ENCODE measurements at places on chromosomes 1 and 21. TPM values are rescaled to one million over a fixed set of nuclear protein-coding genes. Genes with fewer than 3 reads are reported as not detected.
A peak's percentile ranks its signal among the peaks of the same experiment; 100 is the strongest.

- no peak for DNase-seq
These were observed 6.7 kb downstream of the CITED4 start for GRCh38 chr1:40855513-40855912.

The KRTAP7-1 gene
- polyA plus RNA-seq: not detected

The RGS7 gene
- 2.1 TPM for polyA plus RNA-seq

GRCh38 chr1:201214461-201214860 is 23.8 kb downstream of the IGFN1 start:
- DNase-seq: no peak

DNA sequence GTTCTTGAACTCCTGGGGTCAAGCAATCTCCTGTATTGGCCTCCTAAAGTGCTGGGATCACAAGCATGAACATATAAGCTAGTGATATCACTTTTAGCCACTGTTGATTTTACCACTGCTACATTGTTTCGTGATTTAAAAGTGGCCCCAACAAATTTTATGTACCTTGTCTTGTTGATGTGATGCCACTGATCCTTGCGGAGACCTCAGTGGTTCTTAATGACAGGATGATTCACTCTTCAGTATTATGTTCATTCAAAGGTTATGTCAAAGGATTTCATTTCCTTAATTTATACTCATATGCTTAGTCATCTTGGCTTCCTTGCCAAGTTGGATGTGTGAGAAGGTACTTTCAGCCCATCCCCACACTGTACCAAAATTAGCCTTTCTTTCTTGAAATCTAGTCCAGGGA is 12.1 kb downstream of the PRKACB start:
- no peak for DNase-seq

GRCh38 chr21:32817208-32817607 is 45.7 kb upstream of the PAXBP1 start:
- DNase-seq: peak; percentile 86

DNA sequence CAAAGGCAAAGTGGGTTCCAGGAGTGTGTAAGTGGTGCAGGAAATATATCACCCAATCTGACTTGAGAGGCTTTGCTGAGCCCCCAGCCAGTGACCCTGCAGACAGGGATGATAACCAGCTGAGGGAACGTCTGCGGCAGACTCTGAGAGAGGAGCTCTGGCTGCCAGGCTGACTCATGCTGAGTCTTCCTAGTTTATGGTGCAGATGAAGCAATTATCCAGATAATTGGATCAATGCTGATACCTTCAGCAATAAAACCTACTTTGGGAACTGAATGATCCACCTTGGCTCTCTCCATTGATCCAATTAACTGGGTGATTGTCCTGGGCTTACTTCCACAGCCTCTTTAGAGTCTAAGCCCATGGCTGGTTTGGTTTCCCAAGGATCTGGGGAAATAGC is 7.3 kb downstream of the C8B start:
- DNase-seq: peak; percentile 53

The NCAM2 gene
- 7.7 TPM for polyA plus RNA-seq

The KRTAP13-2 gene
- polyA plus RNA-seq: not detected

- DNase-seq: no peak
These were observed 146.2 kb downstream of the PLPP3 start for GRCh38 chr1:56433056-56433577.

DNA sequence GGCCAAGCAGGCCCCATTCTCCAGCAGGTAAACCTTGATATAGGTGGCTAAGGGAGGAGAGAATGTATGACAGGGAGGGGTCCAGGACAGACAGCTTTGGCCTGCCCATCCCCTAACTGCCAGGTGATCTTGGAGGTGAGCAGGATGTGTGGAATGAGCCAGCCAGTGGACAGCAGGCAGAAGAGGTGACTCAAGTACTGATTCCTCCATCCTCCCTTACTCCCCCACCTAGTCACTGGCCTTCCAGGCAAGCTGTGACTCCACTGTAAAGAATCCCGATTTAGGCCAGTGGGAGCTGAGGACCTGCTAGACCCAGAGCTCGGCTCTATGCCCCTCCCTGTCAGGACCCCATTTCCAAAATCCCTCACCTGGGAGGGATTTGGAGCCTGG is 36.6 kb downstream of the RIMS3 start:
- no peak for DNase-seq

The DENND1B gene
- 10.9 TPM for polyA plus RNA-seq

GRCh38 chr1:162950187-162950586 is 89.2 kb upstream of the CCDC190 start:
- no peak for DNase-seq

DNA sequence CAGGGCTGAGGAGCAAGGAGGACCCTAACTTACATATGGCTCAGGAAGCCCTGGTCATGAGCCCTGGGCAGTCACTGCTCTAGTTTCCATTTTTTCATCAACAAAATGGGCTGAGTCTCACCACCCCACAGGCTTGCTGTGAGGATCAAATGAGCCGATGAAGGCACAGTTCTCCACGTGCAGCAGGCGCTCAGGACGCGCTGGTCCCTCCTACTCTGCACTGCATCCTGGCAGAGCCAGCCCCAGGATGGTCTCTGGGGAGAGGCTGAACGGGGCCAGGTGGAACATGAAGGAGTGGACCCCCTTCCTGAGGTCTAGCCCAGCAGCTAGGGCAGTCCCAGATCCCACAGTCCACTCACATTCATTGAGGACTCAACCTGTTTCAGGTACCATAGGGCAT is 349.3 kb downstream of the PTPRU start:
- DNase-seq: no peak

The FLAD1 gene
- polyA plus RNA-seq: 28.0 TPM

The ATP1A4 gene
- polyA plus RNA-seq: 0.27 TPM

DNA sequence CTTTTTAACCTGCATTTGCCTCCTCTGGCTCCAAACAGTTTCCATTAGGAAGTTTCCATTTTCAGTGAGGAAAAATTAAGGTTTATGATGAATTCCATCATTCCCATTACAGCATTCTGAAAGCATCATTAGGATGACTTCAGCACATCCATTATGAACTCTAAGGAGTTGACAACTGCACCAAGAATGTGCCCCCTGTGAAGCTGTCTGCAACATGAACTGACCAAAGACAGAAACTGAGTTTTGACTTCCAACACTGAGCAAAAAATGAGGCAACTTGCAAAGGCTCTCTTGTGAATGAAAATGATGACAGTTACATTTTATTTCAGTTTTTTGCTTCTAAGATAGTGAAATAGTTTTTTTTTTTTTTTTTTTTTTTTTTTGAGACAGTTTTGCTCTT is 18.3 kb upstream of the KCNE1 start:
- DNase-seq: no peak

- DNase-seq: no peak
These were observed 384.0 kb downstream of the RRAGC start for GRCh38 chr1:38475624-38476005.

DNA sequence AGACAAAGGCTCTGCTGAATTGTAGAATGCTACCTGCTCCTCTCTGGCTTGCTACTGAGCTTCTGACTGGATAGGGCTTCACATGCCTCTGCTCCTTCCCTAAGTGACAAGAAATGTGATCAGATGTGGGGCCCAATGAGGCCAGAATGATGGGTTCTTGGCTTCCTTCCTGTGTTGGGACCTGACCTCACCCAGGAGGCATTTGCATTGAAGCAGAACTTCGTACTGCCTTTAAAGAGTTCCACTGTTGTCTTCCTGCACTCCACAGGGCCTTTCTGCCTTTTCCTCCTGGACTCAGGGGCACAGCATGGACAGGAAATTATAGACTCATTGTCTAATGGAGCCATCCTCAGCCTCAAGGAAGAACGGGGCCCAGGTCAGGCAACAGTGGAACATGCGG is 14.3 kb downstream of the ZNF670 start:
- no peak for DNase-seq

GRCh38 chr1:156579472-156579871 is at the start of gene TTC24:
Gene TTC24, plus strand, starts transcription at chr1:156579723. Its CDS starts 1,642 bp downstream, at chr1:156581365.
- DNase-seq: no peak

GRCh38 chr1:228339059-228339704 is 67.5 kb downstream of the TRIM11 start:
- DNase-seq: no peak

DNA sequence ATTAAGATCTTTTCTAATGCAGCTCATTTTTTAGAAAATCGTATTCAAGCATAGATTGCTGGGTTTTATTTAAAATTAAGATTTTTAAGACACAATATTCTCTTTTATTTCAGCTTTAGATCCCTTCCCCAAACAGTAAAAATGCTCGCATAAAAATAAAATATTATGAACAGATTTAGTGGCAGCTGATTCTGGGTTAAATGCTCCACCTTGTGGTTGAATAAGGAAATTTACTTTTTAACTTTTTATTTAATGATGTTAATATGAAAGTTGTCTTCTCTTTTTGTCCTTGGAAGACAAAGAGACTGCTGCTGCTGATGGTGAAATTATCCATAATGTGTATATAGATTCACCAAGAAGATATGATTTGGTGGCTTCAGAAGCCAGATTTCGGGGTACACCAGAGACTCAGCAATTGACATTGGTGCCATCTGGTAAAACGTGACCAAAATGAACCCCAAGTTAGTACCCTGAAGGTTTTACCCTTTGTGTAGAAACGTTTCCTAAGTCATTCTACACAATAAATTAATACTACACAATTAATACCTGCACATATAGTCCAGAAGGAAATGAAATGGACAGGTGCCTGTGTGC is 128.0 kb downstream of the ADAMTS1 start:
- no peak for DNase-seq

DNA sequence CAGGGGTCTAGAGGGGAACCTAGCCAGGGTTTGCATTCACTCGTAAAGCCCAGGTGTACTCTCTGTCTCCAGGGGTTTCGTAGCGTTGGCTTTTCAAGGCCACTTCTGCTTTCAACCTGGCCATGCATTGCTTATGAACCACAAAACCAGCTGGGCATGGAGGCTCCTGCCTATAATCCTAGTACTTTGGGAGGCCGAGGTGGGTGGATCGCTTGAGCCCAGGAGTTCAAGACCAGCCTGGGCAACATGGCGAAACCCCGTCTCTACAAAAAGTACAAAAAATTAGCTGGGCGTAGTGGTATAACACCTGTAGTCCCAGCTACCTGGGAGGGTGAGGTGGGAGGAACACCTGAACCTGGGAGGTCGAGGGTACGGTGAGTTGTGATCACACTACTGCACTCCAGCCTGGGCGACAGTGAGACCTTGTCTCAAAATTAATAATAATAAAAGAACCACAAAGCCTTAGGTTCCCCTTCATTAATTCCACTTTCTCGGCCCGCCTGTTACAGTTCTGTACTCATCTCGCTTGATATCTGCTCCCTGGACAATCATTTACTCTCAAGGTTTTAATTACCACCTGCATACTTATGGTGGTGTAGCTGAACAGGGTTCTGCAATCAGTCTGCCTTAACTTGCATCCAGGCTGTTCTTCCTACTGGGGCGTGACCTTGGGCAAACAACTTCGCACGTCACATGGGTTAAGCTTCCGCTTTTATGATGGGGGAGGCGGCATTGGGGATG is 6.1 kb downstream of the SLC16A4 start:
- DNase-seq: peak; percentile 40

The IVL gene
- polyA plus RNA-seq: not detected

- DNase-seq: no peak
These were observed 110.3 kb downstream of the SEC16B start for GRCh38 chr1:177859572-177859971.

The SLAMF9 gene
- polyA plus RNA-seq: 0.33 TPM
